ENCODE measurements at places on chromosomes 12 and 14.
A peak's percentile ranks its signal among the peaks of the same experiment; 100 is the strongest.

GRCh38 chr12:26606911-26607310 is 226.1 kb downstream of the ITPR2 start:
- DNase-seq: no peak

GRCh38 chr12:123498126-123498825 is 35.2 kb downstream of the RILPL1 start:
- no peak for DNase-seq

GRCh38 chr14:98138666-98139065 is 1133.3 kb downstream of the BCL11B start:
- peak; percentile 21 for DNase-seq

DNA sequence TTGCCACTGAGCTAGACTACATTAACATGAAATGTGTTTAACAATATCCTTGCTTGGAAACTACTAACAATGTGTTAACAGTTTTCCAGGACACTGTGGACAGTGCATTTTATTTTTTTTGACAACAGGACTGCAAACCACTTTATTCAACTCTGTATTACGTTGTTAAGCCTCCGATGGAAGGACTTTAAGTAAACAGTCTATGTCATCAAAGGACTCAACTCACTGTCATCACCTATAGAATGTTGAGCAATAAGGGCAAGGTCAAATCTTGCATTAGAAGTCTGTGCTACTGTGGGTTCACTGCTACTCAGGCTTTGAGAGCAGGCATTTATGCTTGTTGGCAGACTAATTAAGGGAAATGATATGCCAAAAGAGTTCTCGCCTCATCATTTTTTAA is 483.7 kb downstream of the FLRT2 start:
- DNase-seq: no peak

DNA sequence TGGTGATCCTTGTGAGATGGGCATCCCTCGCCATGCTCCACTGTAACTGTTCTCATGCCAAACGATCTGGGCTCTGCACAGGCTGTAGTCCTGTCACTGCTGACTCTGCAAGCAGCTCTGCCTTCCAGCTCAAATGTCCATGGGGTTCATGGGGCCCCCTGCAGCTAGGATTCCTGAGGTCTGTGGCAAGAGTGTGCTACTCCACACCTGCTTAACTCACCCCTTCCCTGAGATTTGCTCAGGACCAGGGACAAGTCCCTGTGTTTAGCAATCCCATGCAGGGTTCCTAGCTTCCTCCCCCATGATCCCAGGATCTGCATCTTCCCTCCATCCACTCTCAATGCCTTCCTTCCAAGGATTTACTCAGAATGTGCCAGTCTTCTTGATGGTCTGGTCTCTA is 241.0 kb downstream of the ASCL1 start:
- no peak for DNase-seq

DNA sequence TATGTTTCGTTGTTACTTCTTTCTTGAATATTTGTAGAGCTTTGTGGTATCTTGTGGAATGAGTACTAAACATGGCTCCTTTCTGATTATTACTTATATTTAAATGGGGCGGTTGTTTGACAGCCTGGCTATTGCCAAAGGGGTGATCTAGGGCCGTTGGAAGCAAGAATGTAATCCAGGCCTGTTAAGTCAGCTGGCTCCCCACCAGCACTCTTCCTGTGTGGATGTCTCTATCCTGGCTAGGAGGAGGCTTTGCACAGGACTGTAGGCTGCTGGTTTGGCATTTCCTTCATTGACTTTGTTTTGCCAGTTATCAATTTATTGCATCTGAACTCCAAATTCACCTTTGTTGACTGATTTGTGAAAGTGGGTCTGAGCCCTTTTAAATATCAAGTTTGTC is 5.6 kb downstream of the FAM234B start:
- DNase-seq: no peak

GRCh38 chr12:8912914-8913313 is 1.4 kb upstream of the PHC1 start:
- DNase-seq: peak; percentile 1

DNA sequence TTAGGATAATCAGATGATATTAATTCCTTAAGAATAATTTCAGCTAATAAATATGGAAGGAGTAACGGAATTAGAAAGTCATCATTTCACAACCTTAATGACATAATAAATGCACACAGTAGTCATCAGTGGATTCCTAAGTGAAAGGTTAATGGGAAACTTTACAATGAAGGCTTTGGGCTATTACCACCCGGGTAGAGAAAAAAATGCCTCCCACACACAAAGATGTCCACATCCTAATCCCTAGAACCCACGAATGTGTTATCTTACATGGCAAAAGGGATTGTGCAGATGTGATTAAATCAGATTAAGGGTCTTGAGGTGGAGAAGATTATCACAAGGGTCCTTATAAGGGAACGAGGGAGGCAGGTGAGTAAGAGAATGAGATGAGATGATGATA is 5.6 kb downstream of the TMED10 start:
- no peak for DNase-seq

- no peak for DNase-seq
Measured at GRCh38 chr14:51014625-51015024, 70.3 kb upstream of the PYGL start.

DNA sequence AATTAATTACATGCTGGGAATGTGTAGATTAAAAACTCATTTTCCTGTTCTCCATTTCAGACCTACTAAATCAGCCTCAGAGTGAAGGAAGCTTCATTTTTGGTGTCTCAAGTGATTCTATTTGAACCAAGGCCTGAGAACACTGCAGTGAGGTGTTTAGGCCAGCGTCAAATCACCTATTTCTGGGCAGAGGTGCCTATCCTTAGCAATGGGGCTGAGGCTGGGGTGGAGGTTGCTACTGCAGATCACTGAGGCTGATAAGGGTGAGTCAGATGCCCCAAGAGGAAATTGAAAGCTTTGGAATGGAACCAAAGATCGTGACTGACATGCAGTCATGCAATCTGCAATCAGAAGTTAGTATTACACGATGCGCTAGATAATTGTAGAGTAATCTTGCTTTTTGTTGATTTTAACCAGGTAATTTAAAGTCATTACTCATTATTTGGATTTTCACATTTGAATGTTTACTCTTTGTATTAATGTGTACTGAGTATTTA is 4.4 kb downstream of the TXNRD1 start:
- DNase-seq: no peak

DNA sequence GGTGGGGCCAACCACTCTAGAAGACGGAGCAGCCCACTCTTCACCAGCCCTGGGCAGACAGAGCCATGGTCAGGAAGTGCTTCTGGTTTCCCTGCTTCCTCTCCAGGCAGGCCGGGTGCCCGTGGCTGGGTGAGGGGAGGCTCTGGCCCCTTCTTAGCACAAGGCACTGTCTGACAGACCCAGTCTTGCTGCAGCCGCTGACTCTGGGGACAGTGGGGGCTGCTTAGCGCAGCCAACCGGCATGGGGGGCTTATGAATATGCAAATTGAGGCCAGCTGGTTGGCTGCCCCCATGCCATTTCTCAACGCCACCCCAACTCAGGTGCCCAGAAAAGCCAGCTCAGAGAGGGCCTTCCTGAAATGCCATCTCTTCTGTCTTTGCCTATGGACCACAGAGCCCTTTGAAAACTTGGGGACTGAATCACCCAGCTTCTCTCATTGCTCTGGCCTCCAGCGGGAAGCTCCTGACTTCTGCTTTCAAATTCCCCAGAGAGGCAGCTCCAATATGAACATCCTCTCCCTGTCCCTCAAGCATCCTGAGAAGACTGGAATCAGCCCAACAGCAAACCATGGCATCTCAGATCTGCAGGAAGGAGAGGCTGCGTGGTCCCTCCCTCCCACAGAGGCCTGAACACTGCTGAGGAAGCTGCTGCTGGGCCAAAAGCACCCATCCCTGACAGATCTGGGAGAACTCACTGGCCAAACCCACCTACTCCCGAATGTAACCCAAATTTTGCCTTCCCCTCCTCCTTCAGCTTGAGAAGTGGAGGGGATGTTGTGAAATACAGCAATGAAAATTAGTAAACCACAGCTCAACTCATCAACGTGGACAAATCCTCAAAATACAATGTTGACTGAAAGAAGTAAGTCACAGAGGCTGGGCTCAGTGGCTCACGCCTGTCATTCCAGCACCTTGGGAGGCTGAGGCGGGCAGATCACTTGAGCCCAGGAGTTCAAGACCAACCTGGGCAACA is at the start of gene PROX2:
TSS of gene PROX2 (minus strand) at position 205 of the 973 bp plus-strand sequence. CDS start 12,311 bp downstream, outside the sequence.
- no peak for DNase-seq
